Spleen (tissue), 13 donors: ENCODE measurements at places on chromosomes 16 and 17. TPM values are rescaled to one million over a fixed set of nuclear protein-coding genes. Genes with fewer than 3 reads are reported as not detected.

DNA sequence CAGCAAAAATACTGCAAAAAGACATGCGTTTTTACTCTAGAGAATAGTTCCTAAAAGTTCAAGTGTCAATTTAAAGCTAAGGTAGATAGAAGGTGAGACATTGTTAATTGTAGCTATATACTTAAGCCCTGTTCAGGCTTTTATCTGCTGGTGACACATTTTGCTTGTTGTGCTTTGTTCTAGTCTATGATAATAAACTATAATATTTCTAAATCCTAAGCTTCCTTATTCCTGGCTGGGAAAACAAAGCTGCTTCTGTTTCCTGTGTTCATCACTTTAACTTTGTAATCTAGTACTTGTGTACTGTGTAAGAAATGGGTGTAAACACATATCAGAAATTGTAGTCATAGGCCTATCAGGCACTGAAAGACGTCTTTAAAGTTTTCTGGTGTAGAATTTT lies 77.3 kb downstream of the EFCAB13 start:
- H3K27ac ChIP-seq, result no peak overlapping the region
- DNase-seq, result no peak
- H3K4me3 ChIP-seq, result no peak overlapping the region
- peaks cover 17% of the 10 kb centered on the region for H3K36me3 ChIP-seq
- no peaks in the 10 kb centered on the region for H3K4me1 ChIP-seq

DNA sequence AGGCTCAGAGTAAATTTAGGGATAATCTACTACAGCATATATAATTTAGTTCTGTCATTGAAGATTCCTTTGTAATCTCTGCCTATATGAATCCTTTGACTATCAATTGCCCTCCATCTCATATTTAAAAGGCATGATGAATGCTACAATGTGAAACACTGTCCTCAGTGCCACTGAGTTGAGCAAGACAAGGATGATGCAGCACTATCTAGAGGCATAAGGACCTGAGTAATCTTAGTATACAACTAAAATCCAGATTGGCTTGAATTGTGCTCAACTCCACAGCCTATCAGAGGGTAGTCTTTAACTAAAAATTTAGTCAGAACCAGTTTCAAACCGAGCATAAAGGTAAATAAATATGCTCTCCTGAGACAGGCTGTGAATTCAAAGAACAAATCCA lies 11.6 kb upstream of the STRADA start:
- no peaks in the 10 kb centered on the region for H3K27me3 ChIP-seq
- DNase-seq, result no peak
- H3K27ac ChIP-seq, result peak overlapping the region; percentile 79
- H3K4me1 ChIP-seq, result no peaks in the 10 kb centered on the region
- peaks cover 64% of the 10 kb centered on the region for H3K36me3 ChIP-seq

DNA sequence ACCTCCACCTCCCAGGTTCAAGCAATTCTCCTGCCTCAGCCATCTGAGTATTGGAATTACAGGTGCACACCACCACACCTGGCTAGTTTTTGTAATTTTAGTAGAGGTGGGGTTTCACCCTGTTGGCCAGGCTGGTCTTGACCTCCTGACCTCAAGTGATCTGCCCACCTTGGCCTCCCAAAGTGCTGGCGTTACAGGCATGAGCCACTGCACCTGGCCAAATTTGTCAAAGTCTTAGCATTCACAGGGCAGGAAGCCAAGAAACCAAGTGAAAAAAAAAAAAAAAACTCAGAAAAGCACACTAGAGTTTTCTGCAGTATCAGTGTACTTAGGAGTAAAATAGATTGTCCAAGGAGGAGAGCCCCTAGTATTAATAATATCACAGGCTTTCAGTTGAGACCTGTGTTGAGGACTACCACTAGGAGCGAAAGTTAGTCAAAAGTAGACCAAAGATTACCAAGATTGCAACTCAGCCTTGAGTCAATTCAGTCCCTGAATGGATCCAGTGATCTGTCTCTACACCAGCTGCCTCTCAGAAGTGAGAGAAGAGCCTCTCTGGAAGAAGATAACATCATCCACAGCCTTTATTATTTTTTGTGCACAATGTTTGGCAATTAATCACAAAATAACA lies 159.7 kb downstream of the CEP112 start:
- H3K4me3 ChIP-seq, result no peak overlapping the region
- DNase-seq, result no peak
- H3K27me3 ChIP-seq, result no peaks in the 10 kb centered on the region
- H3K36me3 ChIP-seq, result no peaks in the 10 kb centered on the region
- H3K4me1 ChIP-seq, result no peaks in the 10 kb centered on the region

DNA sequence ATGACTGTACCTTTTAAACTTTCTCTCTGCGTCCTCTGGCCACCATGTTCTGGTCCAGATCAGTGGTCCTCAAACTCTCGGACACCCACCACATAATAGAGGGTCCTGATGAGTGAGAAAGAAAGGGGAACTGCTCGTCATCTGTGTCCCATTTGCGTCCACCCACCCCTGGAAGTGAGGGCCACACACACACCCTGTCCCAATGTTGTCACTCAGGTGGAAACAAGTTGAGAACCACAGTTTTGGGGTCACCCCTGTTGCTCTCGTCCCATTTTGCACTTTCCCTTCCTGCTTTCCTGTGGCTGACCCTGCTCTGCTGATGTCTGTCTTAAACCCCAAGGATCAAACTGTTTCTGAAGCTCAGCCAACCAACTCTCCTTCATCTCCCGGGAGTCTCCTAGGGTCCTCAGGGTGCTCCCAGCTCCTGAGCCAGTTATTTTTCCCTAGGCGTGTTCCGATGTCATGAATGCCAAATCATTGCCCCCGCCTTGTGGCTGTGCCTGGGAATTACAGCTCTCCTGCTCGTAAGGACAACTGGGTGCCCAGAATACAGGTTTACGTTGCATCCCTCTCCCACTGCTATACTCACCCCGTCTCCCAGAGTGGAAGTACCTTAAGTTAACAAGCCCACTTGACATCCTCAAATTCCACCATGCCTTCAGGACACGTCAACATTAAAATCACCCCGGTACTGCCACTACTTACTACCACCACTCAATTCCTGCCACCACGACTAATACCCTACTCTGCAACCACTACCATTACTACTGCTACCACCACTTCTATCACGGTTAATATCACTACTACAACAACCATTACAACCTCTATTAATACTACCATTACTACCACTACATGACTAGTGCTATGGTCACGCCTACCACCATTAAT lies 26.0 kb upstream of the HNF1B start:
- H3K27ac ChIP-seq, result no peak overlapping the region
- no peak overlapping the region for H3K4me3 ChIP-seq
- no peaks in the 10 kb centered on the region for H3K27me3 ChIP-seq
- H3K4me1 ChIP-seq, result no peaks in the 10 kb centered on the region
- DNase-seq, result no peak
- no peaks in the 10 kb centered on the region for H3K36me3 ChIP-seq

GRCh38 chr16:23378256-23378655 lies 74.7 kb downstream of the COG7 start:
- H3K36me3 ChIP-seq, result no peaks in the 10 kb centered on the region
- H3K27me3 ChIP-seq, result no peaks in the 10 kb centered on the region
- H3K4me3 ChIP-seq, result no peak overlapping the region

DNA sequence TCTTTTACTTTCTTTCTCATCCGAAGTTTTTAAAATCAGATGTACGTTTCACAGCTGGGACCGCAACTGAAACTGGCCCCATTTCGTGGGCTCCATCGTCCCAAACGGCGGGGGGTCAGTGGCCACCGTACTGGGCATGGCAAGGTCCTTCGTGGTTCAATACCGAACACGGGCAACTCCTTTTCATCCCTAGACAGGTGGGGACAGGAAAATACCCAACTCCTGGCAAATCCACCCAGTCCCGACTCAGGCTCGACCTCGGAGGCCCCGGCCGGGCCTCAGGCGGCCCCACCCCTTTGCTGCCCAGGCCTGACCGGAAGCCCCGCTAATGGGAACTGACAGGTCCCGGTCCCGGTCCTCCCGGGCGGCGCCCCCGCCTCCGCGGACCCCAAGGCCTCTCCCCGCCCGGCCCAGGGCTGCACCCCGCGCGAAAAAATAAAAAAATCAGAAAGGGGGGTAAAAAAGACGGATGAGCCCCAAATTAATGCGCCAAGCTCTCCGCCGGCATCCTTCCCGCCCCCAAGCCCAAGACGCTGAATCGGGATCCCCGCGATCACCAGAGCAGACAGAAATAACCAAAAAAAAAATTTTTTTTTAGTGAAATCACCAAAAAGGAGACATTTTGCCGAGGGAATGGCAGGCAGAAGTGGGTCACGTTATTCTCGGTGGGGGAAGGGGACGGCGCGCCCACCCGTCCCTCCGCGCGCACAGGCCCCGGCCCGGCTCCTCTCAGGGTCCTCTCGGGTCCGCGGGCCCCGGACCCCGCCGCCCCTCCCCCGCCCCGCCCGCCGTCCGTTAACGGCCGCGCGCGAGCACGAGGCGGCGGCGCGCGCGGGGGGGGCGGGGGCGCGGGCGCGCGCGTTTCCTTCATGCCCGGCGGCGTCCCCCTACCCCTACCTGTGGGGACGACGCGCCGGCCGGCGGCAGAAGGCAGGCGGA lies 562 bp downstream of the ZC3H7A start:
- peak overlapping the region; percentile 98 for H3K27ac ChIP-seq
- H3K36me3 ChIP-seq, result no peaks in the 10 kb centered on the region
- H3K4me3 ChIP-seq, result peak overlapping the region; percentile 69
- peak; percentile 93 for DNase-seq
- peaks cover 83% of the 10 kb centered on the region for H3K4me1 ChIP-seq

- no peak for DNase-seq
- H3K27ac ChIP-seq, result no peak overlapping the region
Measured at GRCh38 chr17:65246252-65246651, 109.1 kb downstream of the RGS9 start.

DNA sequence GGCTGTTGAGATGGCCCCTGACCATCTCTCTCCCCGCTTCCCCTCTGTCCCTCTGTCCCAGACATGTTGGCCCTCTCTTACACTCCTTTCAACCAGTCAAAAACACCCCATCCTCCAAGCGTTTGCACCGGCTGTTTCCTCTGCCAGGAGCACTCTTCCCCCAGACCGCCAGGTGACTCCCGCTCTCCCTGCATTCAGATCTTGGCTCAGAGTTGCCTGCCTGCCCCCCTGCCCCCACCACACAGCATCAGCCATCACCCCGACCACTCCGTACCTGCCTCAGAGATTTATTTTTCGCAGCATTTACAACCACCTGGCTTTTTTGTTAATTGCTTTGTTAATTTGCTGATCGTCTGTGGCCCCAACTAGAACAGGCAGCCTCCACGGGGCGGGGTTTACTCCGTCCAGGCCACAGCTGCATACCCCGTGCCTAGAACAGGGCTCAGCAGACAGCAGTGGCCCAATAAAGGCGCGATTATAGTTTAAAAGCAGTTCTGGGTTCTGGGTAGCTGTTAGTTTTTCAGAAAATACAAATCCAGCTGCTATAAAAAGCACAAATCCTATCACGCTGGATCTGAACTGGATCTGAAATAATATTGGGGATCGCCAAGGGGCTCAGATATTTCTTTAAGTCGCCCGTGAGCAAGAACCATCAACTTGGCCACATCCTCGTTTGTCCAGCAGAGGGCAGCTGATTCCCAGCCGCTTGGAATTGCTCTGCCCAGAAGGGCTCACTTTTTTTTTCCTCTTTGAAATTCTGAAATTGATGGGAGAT lies 173.6 kb downstream of the IRF8 start:
- H3K27me3 ChIP-seq, result peaks cover 57% of the 10 kb centered on the region
- H3K4me3 ChIP-seq, result no peak overlapping the region
- peak; percentile 71 for DNase-seq
- H3K36me3 ChIP-seq, result no peaks in the 10 kb centered on the region
- no peak overlapping the region for H3K27ac ChIP-seq

GRCh38 chr17:40106760-40107521 lies 6.6 kb upstream of the NR1D1 start:
- peak overlapping the region; percentile 83 for H3K27ac ChIP-seq
- peak; percentile 58 for DNase-seq
- peaks cover 59% of the 10 kb centered on the region for H3K4me1 ChIP-seq
- H3K4me3 ChIP-seq, result no peak overlapping the region
- no peaks in the 10 kb centered on the region for H3K36me3 ChIP-seq

DNA sequence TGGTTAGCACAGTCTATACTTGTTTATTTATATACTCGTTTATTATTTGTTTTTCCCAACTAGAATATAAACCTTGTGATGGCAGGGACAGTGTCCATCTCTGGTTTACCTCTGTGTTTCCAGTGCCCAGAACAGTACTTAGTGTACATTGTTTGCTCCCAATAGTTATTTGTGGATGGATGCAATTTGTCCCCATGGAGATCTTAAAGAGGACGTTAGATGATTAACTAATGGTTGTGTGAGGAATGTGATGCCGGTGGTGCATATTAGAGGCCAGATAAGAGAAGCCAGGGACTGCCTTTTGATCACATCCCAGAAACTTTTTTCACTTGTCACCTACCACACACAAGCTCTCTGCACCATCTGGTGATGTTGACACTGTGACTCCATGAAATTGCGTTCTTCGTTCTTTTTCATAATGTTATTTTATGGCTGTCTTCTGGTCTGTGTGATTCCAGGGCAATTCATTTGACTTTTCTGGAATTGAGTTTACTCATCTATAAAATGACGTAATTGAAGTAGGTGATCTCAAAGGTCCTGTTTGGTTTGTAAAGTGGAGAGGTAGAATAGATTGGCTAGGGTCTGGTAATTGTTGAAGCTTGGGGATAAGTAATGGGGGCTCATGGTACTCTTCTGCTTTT lies 1.2 kb downstream of the COX10 start:
- DNase-seq, result no peak
- no peak overlapping the region for H3K4me3 ChIP-seq
- H3K27ac ChIP-seq, result no peak overlapping the region
- peaks cover 26% of the 10 kb centered on the region for H3K4me1 ChIP-seq
- peaks cover 17% of the 10 kb centered on the region for H3K36me3 ChIP-seq
- H3K27me3 ChIP-seq, result no peaks in the 10 kb centered on the region

GRCh38 chr17:27338536-27338985 lies 44.6 kb downstream of the WSB1 start:
- no peak for DNase-seq
- H3K27me3 ChIP-seq, result no peaks in the 10 kb centered on the region
- no peak overlapping the region for H3K4me3 ChIP-seq

GRCh38 chr17:55774846-55775271 lies 24.0 kb downstream of the PCTP start:
- H3K27ac ChIP-seq, result no peak overlapping the region
- H3K36me3 ChIP-seq, result peaks cover 74% of the 10 kb centered on the region
- DNase-seq, result no peak
- no peaks in the 10 kb centered on the region for H3K4me1 ChIP-seq
- no peak overlapping the region for H3K4me3 ChIP-seq
- no peaks in the 10 kb centered on the region for H3K27me3 ChIP-seq

DNA sequence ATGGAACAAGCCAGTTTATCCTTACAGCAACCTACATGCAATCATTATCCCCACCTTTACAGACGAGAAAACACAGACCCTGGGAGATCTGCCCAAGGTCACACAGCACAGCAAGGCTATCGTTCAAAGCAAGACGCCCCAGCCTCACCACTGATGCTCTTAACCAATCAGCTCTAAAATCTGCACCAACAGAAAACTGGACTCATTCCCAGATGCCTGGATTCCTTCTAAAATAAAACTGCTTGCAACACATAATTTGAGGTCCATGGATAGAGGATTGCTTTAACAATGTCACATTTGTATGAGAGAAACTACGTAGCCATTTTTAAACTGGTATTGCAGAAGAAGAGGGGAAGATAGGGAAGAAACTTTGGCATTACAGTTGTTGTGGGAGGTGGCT lies 6.8 kb downstream of the COTL1 start:
- H3K4me3 ChIP-seq, result no peak overlapping the region
- H3K27me3 ChIP-seq, result no peaks in the 10 kb centered on the region
- DNase-seq, result no peak

MYH10 gene
- 2.2 TPM for polyA plus RNA-seq

SECTM1 gene
- 6.0 TPM for polyA plus RNA-seq

ERCC4 gene
- polyA plus RNA-seq, result 1.1 TPM

ABCA8 gene
- polyA plus RNA-seq, result 1.1 TPM

CSH2 gene
- not detected for polyA plus RNA-seq

OSBPL7 gene
- 7.7 TPM for polyA plus RNA-seq

SLFN14 gene
- polyA plus RNA-seq, result not detected

ASIC2 gene
- polyA plus RNA-seq, result not detected

MMP28 gene
- polyA plus RNA-seq, result 1.7 TPM

RNF112 gene
- polyA plus RNA-seq, result 2.2 TPM

PRR35 gene
- not detected for polyA plus RNA-seq

WNT9B gene
- 0.29 TPM for polyA plus RNA-seq
